NCI-H526 (cell line): ENCODE measurements at places on chromosomes 2 and 18.
A peak's percentile ranks its signal among the peaks of the same experiment; 100 is the strongest.

GRCh38 chr18:68102117-68102516 lies 585.6 kb upstream of the DSEL start:
- no peak for DNase-seq

GRCh38 chr2:67792681-67793091 lies 270.1 kb downstream of the C1D start:
- no peak for DNase-seq

- no peak for DNase-seq
Measured at GRCh38 chr2:25419678-25420242, 78.0 kb upstream of the DNMT3A start.

DNA sequence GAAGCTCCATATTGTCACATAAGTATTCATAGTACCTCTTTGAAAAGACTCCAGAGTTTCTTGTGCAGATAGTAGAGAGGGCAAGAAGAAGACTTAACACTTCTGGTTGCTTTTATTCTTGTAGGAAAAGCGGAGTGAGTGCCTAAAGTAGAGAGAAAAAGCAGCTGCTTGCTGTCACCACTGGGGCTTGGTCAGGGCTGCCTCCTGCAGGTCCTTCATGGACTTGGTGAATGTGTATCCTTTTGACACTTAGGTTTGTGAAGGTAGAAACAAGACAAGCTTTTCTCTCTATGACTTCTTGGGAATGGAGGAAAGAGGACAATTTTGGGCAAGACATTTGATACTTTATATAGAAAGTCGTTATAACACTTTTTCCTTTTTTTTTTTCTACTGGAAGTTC lies 312.8 kb upstream of the FANCL start:
- DNase-seq = no peak

DNA sequence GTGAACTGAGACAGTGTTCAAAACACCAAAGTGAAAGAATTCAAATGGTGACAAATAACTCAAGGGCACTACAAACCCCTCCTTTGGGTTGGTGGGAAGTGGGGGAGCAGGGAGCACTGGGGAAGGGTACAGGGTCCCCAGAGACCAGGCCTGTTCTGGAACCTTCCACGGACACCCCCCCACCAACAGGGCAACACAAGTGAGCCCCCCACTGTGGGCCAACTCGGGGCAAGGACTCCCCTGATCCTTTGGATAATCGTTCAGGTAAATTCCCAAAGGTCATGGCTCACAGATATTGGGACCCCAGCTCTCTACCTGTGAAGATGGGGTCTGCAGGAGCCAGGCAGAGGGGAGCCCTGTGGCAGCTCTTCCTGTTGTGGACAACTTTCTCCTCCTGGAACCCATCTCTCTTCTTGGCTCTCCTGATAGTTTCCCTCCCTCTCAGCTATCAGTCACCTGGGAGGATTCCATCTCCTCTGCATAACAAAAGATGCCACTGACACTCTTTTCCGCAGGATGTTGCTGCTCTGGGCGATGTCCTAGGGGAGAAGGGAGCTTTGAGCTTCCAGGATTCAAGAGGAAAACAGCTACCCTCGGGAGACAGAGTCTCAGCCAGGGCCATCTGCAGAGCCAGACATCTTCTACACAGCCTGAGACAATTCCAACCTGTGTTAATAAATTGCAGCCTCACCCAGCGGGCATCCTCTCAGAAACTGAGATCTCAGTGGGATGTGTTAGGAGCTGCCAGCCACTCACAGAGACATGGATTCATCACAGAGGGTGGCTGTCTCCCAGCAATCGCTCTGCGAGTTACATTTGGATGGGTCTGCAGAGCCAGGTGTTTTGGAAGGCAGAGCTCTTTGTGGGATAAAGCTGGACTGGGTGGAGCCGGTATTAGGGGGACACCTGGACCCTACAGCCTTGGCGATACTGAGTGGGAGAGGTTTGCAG lies 35.4 kb downstream of the MBP start:
- DNase-seq = no peak

- no peak for DNase-seq
Measured at GRCh38 chr2:4144731-4145130, 441.4 kb downstream of the DCDC2C start.

DNA sequence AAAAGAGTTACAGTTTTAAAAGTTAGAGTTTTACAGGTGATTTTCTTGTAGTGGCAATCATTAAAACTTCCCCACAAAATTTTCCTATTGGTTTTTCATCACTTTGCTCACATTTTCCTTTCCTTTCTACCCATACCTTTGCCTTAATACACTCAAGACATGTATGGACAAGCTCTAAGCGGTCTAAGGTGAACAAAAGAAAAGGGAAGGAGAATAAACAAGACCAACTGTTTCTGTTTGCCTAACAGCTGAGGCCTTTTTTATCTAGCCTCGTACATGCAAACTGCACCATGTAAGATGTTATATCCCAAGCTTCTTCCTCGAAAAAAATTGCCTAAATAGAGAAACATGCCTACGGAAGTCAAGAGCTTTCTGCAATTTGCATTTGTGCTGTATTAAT lies 33.9 kb upstream of the TBC1D8 start:
- peak; percentile 20 for DNase-seq

DNA sequence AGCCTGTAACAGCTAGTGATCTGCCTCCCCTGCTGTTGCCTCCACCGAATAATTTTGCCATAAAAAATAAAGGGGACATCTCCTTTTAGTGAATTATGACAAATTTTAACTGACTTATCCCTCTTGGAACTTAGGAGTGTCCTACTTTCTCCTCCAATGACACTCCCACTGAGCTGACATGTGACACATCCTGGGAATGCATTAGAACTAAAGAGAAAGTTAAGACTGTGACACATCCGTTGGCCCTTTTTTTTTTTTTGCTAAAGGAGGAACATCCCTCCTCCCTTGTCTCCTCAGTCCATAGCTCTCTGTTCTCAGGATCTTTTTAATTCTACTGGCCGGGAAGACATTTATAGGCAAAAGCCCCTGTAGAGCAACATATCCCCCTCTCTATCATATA lies 268.2 kb downstream of the NRXN1 start:
- DNase-seq = no peak

GRCh38 chr2:70947556-70948184 lies 12.0 kb downstream of the ATP6V1B1 start:
- DNase-seq = no peak

DNA sequence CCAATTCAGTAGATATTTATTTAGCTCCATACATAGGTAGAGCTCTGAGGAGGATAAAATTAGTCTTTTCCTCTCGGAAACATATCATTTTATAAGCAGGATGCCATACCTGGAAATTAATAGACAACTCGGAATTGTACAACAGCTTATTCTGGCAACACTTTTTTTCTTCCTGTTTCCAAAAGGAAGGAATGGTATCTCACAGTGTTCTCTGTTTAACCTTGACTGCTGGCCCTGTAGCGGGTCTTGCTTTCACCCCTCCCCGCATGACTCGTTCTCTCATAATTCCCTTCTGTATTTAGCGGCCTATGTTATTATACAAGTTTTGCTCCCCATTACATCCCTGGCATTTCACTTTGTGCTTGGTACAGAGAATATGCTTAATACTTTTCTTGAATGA lies 2.5 kb upstream of the KYNU start:
- no peak for DNase-seq
